GM04503 (cell line): ENCODE measurements at places on chromosomes 7 and 10.

DNA sequence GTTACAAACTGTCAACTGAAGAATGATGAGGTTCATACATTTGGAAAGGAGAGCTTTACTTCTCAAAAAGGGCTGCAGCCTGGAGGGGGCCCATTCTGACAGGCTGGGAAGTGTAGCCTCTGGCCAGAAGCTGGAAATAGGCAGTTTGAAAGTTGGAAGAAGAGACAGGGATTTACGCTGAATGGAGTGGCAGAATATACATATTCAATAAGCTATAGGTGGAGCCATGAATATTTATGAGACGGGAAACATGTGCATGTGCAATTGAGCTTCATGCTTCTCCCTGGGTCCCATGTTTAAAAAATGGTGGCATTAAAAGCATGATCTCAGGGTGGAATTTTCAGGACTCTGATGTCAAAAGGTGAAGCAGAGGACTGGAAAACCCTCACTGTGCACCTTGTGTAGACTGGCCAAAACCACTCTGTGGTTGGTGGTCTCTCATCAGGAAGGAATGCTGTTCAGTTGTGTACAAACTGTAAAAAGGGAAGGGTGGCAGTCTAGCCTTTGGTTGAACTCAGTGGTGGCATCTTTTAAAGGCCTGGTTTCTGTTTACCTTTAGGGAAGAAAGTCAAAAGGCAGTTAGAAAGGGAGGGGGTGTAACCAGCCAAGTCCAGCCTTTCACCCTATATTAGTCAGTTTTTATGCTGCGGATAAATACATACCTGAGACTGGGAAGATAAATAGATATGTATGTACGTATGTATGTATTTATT, 7.2 kb upstream of the ACTR3B start:
- DNase-seq: no peak

DNA sequence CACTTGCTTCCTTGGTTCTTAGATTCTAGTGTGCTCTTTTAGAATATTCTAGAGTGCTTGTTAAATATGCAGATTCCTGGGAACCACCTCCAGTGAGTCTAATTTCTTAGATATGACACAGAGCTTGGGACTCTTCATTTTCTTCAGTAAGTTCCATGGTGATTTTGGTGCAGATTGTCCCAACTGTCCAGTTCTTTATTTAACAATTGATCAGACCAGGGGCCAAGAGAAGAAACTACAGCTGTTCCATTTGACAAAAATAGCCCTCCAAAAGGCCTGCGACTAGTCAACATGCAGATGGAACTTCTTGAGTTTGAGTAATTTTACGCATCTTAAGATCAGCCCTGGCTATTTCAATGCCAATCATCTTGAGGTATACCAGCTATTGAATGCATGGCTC, 760.7 kb downstream of the LRMDA start:
- DNase-seq: no peak

GRCh38 chr7:34463830-34464229, 194.2 kb upstream of the NPSR1 start:
- no peak for DNase-seq

- DNase-seq: no peak
Observed at GRCh38 chr10:34386921-34387320, 428.2 kb downstream of the PARD3 start.

DNA sequence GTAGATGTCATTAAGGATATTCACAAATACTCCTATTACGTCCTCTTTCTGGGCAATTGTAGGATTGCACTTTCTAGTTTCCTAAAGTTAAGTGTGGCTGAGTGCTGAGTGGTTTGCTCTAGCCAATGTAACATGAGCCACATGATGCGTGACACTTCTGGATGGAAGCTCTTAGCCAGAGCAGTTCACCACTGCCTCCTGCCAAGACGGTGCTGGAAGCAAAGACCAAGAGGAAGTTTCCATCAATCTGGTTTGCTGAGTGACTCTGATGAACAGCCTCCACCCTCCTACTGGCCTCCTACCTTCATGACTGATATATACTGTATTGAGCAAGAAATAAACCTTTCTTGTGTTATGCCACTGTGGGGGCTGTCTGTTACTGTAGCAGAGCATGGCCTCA, 318.1 kb downstream of the KCNMA1 start:
- no peak for DNase-seq

DNA sequence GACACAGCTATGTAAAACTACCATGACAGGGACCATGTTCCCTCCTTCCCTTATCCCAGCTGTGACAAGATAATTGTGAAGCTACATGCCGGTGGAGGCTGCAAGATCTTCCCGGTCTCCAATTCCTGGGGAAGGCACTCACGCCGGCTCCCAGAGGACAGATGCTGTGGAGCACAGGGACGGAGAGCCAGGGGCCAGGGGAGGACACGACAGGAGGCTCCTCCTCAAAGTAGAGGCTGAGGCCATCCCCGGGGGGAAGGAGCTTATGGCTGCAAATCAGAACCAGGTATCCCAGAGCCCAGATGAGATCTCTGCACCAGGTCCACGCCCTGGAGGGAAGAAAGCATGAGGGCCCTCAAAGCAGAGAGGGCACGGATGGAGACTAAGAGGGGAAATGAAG, 286.2 kb downstream of the TCERG1L start:
- DNase-seq: no peak

- no peak for DNase-seq
Observed at GRCh38 chr7:82166260-82167015, 277.1 kb downstream of the CACNA2D1 start.

- DNase-seq: no peak
Observed at GRCh38 chr7:1248143-1248915, 15.7 kb downstream of the UNCX start.

DNA sequence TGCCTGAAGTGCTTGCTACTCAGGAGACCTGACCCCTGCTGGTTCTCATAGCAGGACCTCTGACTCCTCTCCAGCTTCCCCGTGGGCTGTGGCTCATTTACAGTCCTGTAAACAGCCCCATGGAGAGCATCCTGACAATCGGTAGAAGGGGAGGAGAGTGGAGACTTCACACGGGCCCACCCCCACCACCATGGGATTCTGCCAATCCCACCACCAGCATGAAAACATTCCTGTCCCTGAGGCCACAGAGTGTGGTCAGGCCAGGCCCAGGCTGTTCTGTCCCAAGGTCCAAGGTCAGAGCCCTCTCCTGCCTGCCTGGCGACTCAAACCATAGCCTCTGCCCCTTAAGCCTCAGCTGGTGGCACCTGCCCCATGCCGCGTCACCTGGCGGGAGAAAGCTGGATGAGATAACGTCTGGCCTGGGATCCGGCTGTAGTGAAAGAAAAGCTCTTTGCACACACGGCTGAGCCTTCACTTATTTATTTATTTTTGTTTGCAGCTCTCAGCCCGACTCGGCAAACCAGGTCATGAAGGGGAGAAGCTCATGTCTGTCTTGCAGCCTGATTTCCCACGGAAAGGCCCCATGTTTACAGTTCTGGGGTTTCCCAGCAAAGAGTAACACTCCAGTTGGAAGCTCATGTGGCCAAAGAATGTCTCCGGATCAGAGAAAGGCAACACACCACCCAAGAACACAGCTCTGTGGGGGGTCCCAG, 293.6 kb upstream of the ZMIZ1 start:
- no peak for DNase-seq

- no peak for DNase-seq
Observed at GRCh38 chr10:5545426-5545777, 20.6 kb downstream of the CALML3 start.

GRCh38 chr7:13179775-13180523, 492.5 kb downstream of the ARL4A start:
- DNase-seq: no peak

DNA sequence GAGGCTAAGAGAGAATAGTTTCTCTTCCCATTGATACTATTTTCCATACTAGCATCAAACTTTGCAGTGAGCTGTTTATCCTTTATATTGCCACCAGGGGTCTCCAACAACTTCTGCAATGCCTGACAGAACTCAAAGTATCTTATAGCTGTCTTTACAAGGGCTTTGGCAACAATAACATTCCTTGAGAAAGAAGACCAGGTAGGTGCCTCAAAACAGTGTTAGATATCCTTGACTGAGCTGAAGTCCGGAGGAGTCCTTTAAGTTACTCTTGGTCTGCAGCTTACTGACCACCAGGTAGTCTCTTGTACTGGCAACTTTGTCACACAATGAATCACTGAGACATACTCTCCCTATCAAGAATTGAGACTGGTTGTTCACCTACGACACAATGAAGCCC, 30.0 kb upstream of the TES start:
- DNase-seq: no peak

DNA sequence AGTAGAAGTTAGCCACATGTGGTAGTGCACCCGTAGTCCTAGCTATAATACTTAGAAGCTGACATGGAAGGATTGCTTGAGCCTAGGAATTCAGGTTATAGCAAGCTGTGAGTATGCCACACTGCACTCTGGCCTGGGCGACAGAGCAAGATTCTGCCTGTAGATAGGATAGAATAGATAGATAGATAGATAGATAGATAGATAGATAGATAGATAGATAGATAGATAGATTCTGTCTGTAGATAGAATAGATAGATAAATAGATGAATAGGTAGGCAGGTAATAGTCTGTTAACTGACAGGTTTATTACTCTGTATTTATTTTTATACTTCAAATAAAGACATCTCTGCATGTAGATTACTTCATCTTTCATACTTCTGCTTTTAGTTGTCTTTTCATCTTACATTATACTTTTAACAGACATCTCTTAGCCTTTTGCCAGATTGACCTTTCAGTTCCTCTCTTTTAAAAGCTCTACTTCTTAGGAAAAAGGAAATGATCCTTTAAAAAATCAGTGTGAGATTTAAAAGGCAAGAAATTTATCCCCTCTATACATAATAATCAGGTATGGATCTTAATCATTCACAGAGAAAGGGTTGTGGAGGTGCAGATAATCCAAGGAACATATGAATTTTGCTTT, 31.8 kb downstream of the CCAR1 start:
- no peak for DNase-seq

- no peak for DNase-seq
Observed at GRCh38 chr10:63702092-63702491, 180.9 kb downstream of the REEP3 start.

- DNase-seq: no peak
Observed at GRCh38 chr7:116216956-116217571, 6.7 kb downstream of the TES start.

- DNase-seq: no peak
Observed at GRCh38 chr10:88793712-88794299, 8.7 kb upstream of the LIPM start.

DNA sequence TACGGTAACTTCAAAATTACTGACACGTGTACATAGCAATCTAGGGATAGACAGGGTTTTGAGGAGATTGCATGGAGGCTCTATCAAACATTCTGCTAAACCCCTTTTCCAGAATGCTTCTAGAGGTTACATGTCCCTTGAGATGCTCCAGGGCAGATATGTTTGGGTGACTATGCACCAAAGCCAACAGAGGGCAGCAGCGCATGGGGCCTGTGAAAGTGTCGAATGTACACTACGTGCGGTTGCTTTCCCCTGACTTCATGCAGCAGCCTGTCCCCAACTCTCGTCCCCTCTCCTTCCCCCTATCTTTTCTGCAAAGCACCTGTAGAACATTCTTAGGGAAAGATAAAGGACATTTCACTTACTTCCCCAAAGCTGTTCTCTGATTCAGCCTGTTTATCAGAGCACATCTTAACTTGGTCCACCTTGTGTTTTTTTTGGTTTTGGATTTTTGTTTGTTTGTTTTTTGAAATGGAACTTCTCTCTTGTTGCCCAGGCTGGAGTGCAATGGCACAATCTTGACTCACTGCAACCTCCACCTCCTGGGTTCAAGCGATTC, 90.2 kb downstream of the UBE3C start:
- DNase-seq: no peak
